SHP77 treated with DMSO at 0.1 percent for 48 hours (cell line): ENCODE measurements at places on chromosomes 11 and 22.

- DNase-seq = no peak
These were observed 123.9 kb downstream of the OPCML start for GRCh38 chr11:133408402-133408801.

- no peak for DNase-seq
These were observed 86.4 kb downstream of the GDPD4 start for GRCh38 chr11:77215106-77215505.

- DNase-seq = no peak
These were observed 16.1 kb downstream of the OR5M3 start for GRCh38 chr11:56457076-56457475.

DNA sequence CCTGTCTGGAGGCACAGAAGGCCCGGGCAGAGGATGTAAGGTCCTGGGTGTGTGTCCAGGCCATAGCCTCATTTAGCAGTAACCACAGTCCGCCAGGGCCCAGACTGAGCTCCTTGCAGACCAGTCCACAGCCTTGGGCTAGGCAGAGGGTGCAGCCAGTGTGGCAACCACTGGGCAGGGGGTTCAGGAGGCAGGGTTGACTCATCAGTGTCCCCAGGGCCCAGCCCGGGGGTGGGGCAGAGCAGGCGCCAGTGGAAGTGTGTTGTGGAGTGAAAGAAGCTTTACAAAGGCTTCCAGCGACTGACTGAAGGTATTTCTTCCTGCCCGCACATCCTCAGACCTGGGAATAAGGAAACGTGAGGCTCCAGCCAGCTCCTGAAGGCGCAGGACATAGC, 27.7 kb upstream of the WNT11 start:
- no peak for DNase-seq

- no peak for DNase-seq
These were observed 320.3 kb upstream of the ZC3H12C start for GRCh38 chr11:109772892-109773291.

- peak; percentile 63 for DNase-seq
These were observed 11.7 kb upstream of the GLYATL1 start for GRCh38 chr11:58927393-58928106.
